ENCODE measurements at places on chromosomes 16 and 17.
A peak's percentile ranks its signal among the peaks of the same experiment; 100 is the strongest.

GRCh38 chr16:14489460-14489859 lies 140.6 kb downstream of the PARN start:
- peak overlapping the region; percentile 14 for H3K27ac ChIP-seq
- H3K36me3 ChIP-seq: no peaks in the 10 kb centered on the region
- H3K4me1 ChIP-seq: peaks cover 86% of the 10 kb centered on the region
- H3K27me3 ChIP-seq: no peaks in the 10 kb centered on the region

GRCh38 chr17:2179615-2180295 lies 123.8 kb downstream of the SMG6 start:
- H3K36me3 ChIP-seq: peaks cover 27% of the 10 kb centered on the region
- peaks cover 42% of the 10 kb centered on the region for H3K4me1 ChIP-seq
- no peaks in the 10 kb centered on the region for H3K27me3 ChIP-seq
- no peak overlapping the region for H3K4me3 ChIP-seq
- H3K27ac ChIP-seq: no peak overlapping the region

- peak overlapping the region; percentile 90 for H3K27ac ChIP-seq
- peaks cover 77% of the 10 kb centered on the region for H3K4me1 ChIP-seq
- no peaks in the 10 kb centered on the region for H3K27me3 ChIP-seq
- no peaks in the 10 kb centered on the region for H3K36me3 ChIP-seq
- DNase-seq: peak; percentile 83
Measured at GRCh38 chr16:71585318-71585703, 8.4 kb upstream of the TAT start.

DNA sequence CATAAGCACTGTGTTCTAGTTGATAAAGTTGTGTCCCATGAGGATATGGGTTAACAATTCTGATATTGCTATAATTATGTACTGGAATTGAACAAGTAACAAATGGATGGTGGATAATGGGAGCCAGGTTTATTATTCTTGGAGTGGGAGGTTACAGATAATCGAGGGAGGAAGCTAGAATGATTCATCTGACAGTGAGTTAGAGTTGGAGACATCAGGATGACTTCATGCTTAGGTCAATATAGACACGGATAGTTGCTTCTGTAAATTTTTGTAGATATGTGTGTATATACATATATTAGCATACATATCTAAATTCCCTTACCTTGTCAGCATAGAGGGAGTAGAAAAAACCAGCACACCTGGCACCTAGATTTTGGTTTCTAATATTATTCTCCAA lies 293.4 kb downstream of the SHISA9 start:
- H3K4me3 ChIP-seq: no peak overlapping the region
- H3K27ac ChIP-seq: no peak overlapping the region
- no peaks in the 10 kb centered on the region for H3K36me3 ChIP-seq
- no peaks in the 10 kb centered on the region for H3K4me1 ChIP-seq
- DNase-seq: no peak

All from HepG2 (cell line).